Stimulated activated CD4-positive, alpha-beta T cell treated with anti-CD3 and anti-CD28 coated beads, Interleukin-15, amount 100 ng/mL, for 1 hour (primary cell): ENCODE measurements at places on chromosomes 5 and 9.

DNA sequence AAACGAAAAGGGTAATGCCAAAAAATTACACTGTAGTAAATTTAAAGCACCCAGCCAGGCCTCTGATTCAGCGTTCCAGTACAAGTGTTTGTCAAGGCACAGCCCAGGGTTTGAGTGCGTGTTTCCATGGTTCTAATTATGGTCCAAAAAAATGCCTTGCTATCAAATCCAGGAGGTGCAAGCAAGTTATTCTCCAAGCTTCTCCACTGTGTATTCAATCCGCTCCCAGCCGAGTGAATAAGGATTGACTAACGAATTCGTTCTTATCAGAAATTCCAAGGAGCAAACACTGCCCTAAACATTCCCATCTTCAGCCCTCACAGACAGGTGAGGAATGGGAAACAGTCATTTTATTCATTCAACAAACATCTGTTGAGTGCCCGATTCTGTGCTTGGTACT is 103.3 kb upstream of the WWC1 start:
- DNase-seq: no peak

- no peak for DNase-seq
These were observed 369.0 kb upstream of the RFX3 start for GRCh38 chr9:3894772-3895171.

DNA sequence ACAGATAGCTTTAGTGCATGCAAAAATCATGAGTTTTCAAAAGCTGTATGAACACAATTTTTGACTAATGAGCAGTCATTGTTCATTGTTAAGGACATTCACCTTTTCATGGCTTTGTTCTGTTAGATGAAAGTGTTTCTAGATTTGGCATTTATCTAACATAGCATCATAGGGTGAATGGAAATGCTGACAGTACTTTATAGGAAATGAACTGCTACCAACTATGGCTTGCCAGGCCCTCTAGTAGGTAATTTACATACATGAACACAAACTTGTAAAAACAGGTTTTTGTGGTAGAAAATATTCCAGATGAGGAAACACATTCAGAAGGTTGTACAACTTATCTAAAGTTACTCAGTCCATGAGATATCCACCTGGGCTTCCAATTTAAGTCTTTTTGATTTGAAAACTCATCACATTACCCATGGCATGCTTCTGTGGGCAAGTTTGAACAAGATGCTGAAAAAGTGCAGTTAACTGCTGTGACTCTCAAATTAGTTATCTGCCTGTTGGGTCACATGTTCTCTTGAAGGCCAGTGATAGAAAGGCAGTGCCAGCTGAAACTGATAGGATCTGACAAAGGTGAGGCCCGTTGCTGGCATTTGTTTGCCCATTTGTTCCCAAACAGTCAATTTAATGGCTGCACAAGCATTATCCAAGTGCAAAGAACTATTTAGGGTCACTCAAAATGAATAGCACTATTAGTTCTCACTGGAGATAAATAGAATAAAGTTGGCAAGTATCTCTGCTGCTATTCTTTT is 399.1 kb downstream of the MAN2A1 start:
- no peak for DNase-seq

GRCh38 chr9:122349201-122349600 is 21.6 kb upstream of the PTGS1 start:
- no peak for DNase-seq

GRCh38 chr9:84538879-84539278 is 130.7 kb upstream of the NTRK2 start:
- no peak for DNase-seq

GRCh38 chr5:53874409-53874808 is 314.0 kb downstream of the NDUFS4 start:
- no peak for DNase-seq

DNA sequence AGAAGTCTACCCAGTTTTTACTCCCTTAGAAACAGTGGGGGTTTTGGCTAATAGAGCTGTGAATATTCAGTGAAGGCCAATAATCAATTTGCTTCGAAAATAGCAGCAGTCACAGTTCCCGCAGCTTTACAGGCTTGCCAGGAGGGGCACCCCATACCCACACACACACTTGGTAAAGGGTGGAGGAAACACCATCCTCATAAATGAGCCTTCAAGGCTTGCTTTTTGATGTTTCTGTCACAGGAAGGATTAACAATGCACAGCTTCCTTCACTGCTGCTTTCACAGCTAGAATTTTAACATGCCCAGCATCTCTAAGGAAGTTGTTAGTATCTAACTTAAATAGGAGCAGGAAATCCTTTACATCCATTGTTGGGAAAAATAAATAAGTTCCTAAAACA is 1247.5 kb upstream of the C9orf72 start:
- no peak for DNase-seq
